ENCODE measurements at places on chromosomes 5 and 9. TPM values are rescaled to one million over a fixed set of nuclear protein-coding genes. Genes with fewer than 3 reads are reported as not detected.

GRCh38 chr5:107665036-107665570, 5.6 kb downstream of the EFNA5 start:
- H3K4me1 ChIP-seq, result no peaks in the 10 kb centered on the region
- H3K4me3 ChIP-seq, result no peak overlapping the region
- H3K27me3 ChIP-seq, result no peaks in the 10 kb centered on the region
- no peak overlapping the region for H3K27ac ChIP-seq
- DNase-seq, result no peak

- DNase-seq, result no peak
- H3K27ac ChIP-seq, result no peak overlapping the region
- H3K27me3 ChIP-seq, result no peaks in the 10 kb centered on the region
- no peaks in the 10 kb centered on the region for H3K36me3 ChIP-seq
- H3K4me1 ChIP-seq, result no peaks in the 10 kb centered on the region
- H3K4me3 ChIP-seq, result no peak overlapping the region
Observed at GRCh38 chr9:35193762-35194161, 32.0 kb downstream of the UNC13B start.

DNA sequence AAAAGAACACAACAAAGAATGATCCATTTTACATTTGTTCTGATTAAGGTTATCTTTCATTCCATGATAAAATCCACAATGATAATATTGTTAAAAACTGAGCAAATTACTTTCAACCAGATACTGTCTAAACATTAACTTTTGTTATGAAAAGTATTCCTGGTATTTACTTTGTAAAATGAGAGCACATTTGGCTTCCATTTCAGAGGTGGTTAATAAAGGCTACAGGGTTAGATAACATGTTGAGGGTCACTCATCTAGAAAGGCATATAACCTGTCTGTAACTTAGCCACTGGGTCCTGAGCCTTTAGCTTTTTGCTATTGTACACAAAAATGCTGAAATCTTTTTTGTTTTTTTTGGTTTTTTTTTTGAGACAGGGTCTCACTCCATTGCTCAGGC, 99.3 kb downstream of the ANXA2R start:
- H3K4me3 ChIP-seq, result no peak overlapping the region
- no peak for DNase-seq
- H3K27ac ChIP-seq, result no peak overlapping the region
- no peaks in the 10 kb centered on the region for H3K36me3 ChIP-seq
- H3K27me3 ChIP-seq, result peaks cover 15% of the 10 kb centered on the region
- no peaks in the 10 kb centered on the region for H3K4me1 ChIP-seq

GRCh38 chr5:2185646-2186471, 303.1 kb upstream of the IRX4 start:
- no peaks in the 10 kb centered on the region for H3K36me3 ChIP-seq
- no peak overlapping the region for H3K27ac ChIP-seq
- H3K4me1 ChIP-seq, result no peaks in the 10 kb centered on the region
- H3K4me3 ChIP-seq, result no peak overlapping the region
- H3K27me3 ChIP-seq, result no peaks in the 10 kb centered on the region

- peaks cover 32% of the 10 kb centered on the region for H3K36me3 ChIP-seq
Observed at GRCh38 chr9:7186175-7186574, 428.4 kb downstream of the KDM4C start.

GRCh38 chr9:37454238-37454637, 11.0 kb downstream of the ZBTB5 start:
- peaks cover 7% of the 10 kb centered on the region for H3K4me1 ChIP-seq
- DNase-seq, result no peak
- peaks cover 11% of the 10 kb centered on the region for H3K36me3 ChIP-seq
- no peaks in the 10 kb centered on the region for H3K27me3 ChIP-seq
- no peak overlapping the region for H3K4me3 ChIP-seq

GRCh38 chr5:141714542-141715310, 32.7 kb upstream of the ARAP3 start:
- no peak for DNase-seq
- H3K36me3 ChIP-seq, result no peaks in the 10 kb centered on the region
- H3K4me3 ChIP-seq, result no peak overlapping the region
- no peak overlapping the region for H3K27ac ChIP-seq
- H3K4me1 ChIP-seq, result no peaks in the 10 kb centered on the region

DNA sequence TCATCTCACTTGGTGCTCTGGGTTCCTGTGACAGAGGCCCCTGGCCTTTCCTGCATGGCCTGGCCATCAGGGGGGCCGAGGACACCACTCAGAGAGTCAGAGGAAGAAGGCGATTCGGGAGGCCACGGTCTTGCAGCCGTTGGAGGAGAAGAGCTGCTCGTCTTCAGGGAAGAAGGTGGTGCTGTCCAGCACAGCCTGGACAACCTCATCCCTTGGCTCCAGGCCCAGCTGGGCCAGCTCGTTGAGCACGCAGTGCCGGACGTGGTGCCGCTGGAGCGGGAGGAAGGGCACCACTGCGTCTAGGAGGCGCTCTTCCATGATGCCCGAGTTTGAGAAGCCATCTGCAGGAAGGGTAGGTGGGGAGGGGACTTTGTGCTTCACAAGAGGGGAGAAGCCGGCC, 3.2 kb downstream of the TOR2A start:
- H3K4me3 ChIP-seq, result no peak overlapping the region
- peaks cover 23% of the 10 kb centered on the region for H3K4me1 ChIP-seq
- H3K27ac ChIP-seq, result no peak overlapping the region
- DNase-seq, result no peak
- H3K36me3 ChIP-seq, result no peaks in the 10 kb centered on the region

- H3K27me3 ChIP-seq, result no peaks in the 10 kb centered on the region
- H3K36me3 ChIP-seq, result no peaks in the 10 kb centered on the region
- H3K4me1 ChIP-seq, result peaks cover 19% of the 10 kb centered on the region
- DNase-seq, result no peak
Observed at GRCh38 chr5:125582352-125582751, 835.9 kb upstream of the ZNF608 start.

- no peaks in the 10 kb centered on the region for H3K36me3 ChIP-seq
- H3K27ac ChIP-seq, result no peak overlapping the region
- H3K27me3 ChIP-seq, result no peaks in the 10 kb centered on the region
- H3K4me3 ChIP-seq, result no peak overlapping the region
- H3K4me1 ChIP-seq, result peaks cover 12% of the 10 kb centered on the region
- DNase-seq, result no peak
Observed at GRCh38 chr5:149488645-149489306, 62.5 kb downstream of the CSNK1A1 start.

DNA sequence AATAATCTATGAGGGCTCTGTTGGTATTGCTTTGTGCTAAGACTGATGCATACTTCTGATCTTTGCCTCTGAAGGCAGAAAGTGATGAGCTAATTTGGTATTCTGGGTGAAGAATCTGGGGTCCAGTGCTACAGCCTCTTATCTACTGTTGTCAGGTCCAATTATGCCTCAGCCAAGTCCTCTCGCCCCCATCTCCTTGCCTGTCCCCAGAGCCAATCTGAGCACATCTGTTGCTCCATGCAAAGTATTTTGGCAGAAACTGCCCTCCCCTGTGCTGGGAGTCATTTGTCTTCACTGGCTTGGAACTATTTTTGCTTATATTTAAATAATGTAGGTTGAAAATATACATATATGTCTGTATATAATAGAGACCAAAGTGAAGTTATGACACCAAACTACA, 23.4 kb downstream of the LSM11 start:
- H3K36me3 ChIP-seq, result no peaks in the 10 kb centered on the region
- H3K4me3 ChIP-seq, result no peak overlapping the region
- H3K27ac ChIP-seq, result no peak overlapping the region
- H3K4me1 ChIP-seq, result no peaks in the 10 kb centered on the region

- no peak overlapping the region for H3K4me3 ChIP-seq
- no peak overlapping the region for H3K27ac ChIP-seq
- no peaks in the 10 kb centered on the region for H3K36me3 ChIP-seq
- no peaks in the 10 kb centered on the region for H3K27me3 ChIP-seq
- DNase-seq, result no peak
Observed at GRCh38 chr5:165309446-165309845, 1804.0 kb downstream of the MAT2B start.

DNA sequence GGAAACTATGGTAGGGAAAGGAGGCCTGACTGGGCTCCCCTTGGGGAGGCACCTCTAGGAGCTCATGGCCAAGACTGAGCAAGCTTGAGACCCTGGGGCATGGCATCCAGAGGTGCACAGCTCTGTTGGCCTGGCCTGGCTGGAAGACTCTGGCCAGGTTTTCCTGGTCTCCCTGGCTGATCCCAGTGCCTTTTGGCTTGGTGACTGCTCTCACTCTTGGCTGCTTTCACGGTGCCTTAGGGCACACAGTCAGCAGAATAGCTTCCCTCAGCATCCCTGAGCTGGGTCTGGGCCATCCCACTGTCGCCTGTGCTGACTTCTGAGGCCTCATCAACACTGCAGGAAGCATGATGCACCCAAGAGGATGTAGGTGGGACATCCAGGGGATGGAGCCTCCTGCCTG, 13.4 kb upstream of the DELE1 start:
- DNase-seq, result no peak
- no peak overlapping the region for H3K27ac ChIP-seq
- H3K27me3 ChIP-seq, result no peaks in the 10 kb centered on the region
- peaks cover 11% of the 10 kb centered on the region for H3K4me1 ChIP-seq

GRCh38 chr5:83846624-83847350, 126.1 kb upstream of the HAPLN1 start:
- H3K4me1 ChIP-seq, result no peaks in the 10 kb centered on the region
- H3K27ac ChIP-seq, result no peak overlapping the region
- DNase-seq, result no peak

- no peaks in the 10 kb centered on the region for H3K36me3 ChIP-seq
- no peaks in the 10 kb centered on the region for H3K27me3 ChIP-seq
- DNase-seq, result no peak
- no peaks in the 10 kb centered on the region for H3K4me1 ChIP-seq
- H3K27ac ChIP-seq, result no peak overlapping the region
- H3K4me3 ChIP-seq, result no peak overlapping the region
Observed at GRCh38 chr9:110808599-110808980, 140.0 kb downstream of the MUSK start.

DNA sequence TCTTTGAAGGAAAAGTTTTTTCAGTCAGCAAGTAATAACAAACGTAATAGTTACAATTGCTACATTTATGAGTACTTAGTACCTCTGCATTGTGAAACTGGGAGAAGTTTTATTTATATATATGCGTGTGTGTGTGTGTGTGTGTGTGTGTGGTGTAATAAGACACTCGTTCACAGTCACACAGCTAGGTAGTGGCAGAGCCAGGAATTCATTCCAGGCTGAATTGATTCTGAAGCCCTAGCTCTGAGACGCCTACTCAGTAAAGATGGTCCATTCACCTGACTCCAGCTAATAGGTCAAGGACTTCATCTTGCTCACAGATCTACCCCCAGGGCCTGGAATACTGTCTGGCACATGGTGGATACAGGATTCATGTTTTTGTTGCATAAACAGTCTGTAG, 13.6 kb upstream of the CAST start:
- peaks cover 22% of the 10 kb centered on the region for H3K4me1 ChIP-seq
- no peaks in the 10 kb centered on the region for H3K27me3 ChIP-seq
- H3K36me3 ChIP-seq, result no peaks in the 10 kb centered on the region
- DNase-seq, result no peak

DNA sequence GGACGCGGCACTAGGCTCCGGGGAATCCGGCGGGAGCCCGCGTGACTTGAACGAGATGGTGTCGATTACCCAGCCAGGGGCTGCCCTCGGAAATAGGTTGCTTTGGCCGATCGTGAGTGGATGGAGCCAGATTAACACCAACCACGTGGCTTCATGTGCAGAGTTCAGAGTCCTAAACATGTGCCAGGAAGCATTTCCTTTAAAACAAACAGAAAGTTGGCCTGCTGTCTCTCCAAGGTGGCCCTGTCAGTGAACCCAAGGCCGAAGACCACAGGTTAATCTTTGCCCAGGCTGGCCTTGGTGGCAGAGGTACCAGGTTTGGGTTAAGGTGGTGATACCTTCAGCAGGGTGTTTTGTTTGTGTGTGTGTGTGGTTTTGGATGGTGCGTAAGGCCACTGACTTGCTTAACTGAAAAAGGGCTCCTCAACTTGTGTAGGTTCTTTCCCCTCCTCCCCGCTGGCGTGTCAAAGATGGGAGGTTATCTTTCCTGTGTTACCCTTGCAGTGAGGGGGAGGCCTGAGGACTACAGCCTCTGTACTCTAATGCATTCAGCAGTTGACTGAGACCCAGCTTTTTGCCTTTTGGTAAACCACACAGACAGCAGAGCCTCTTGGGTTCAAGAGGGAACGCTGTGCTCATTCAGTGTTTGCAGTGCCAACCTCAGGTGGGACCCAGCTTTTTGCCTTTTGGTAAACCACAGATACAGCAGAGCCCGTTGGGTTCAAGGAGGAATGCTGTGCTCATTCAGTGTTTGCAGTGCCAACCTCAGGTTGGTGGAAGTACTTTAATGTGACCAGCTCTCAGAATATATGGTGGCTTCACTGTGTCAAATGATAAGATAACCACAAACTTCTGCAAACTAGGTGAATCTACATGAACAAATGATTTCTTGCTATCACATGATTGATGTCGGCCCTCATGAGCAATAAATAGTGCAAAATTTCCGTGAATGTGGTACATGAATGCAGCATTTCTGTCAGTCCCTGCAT, 1.4 kb downstream of the IQGAP2 start:
- no peak for DNase-seq
- H3K36me3 ChIP-seq, result no peaks in the 10 kb centered on the region
- peak overlapping the region; percentile 67 for H3K4me3 ChIP-seq
- no peaks in the 10 kb centered on the region for H3K27me3 ChIP-seq

DNA sequence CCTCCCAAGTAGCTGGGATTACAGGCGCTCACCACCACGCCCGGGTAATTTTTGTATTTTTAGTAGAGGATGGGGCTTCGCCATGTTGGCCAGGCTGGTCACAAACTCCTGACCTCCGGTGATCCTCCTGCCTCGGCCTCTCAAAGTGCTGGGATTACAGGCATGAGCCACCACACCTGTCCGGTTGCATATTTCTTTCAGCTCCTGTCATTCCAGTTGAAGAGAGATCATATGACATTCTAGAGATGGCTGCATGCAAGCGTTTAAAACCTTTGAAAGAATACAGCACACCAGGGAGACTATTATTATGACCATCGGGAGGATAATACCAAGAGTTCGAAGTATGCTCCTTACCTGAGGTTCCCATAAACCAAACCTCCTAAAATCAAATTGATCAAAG, 9.6 kb upstream of the NIM1K start:
- no peaks in the 10 kb centered on the region for H3K27me3 ChIP-seq
- no peak overlapping the region for H3K4me3 ChIP-seq
- peaks cover 34% of the 10 kb centered on the region for H3K36me3 ChIP-seq
- no peak overlapping the region for H3K27ac ChIP-seq

DNA sequence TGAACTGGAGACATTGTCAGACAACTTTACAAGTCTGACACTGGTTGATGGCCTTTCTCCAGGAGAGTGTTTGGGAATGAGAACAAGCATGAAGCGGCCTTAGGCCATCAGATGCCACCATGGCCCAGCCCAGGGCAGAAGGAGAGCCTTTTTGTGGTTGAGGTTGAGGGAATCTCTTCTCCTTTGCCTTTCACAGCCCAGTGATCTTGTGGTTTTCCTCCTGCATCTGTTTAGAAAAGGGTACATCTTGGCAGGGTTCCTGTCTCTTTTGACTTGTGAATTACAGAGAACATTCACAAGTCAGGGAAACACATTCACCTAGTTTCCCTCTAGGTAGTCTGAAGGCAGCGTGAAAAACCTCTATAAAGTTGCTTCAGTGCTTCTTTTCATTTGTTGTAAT, 27.5 kb downstream of the DMRT2 start:
- no peak overlapping the region for H3K27ac ChIP-seq
- no peak overlapping the region for H3K4me3 ChIP-seq
- no peaks in the 10 kb centered on the region for H3K27me3 ChIP-seq
- no peaks in the 10 kb centered on the region for H3K4me1 ChIP-seq
- H3K36me3 ChIP-seq, result no peaks in the 10 kb centered on the region

Gene RNF183
- total RNA-seq, result not detected

Gene SH3TC2
- 90.4 TPM for total RNA-seq

Gene OR13F1
- not detected for total RNA-seq

Gene TXN
- 151 TPM for total RNA-seq

Gene PCDHA11
- total RNA-seq, result 0.84 TPM

Gene DNAI1
- not detected for total RNA-seq

Gene NEUROG1
- total RNA-seq, result not detected

Gene ZNF883
- 1.2 TPM for total RNA-seq

Gene SH3RF2
- total RNA-seq, result 2.0 TPM

Gene HTR4
- total RNA-seq, result not detected
